RKO (cell line): ENCODE measurements at places on chromosomes 2 and 18.

DNA sequence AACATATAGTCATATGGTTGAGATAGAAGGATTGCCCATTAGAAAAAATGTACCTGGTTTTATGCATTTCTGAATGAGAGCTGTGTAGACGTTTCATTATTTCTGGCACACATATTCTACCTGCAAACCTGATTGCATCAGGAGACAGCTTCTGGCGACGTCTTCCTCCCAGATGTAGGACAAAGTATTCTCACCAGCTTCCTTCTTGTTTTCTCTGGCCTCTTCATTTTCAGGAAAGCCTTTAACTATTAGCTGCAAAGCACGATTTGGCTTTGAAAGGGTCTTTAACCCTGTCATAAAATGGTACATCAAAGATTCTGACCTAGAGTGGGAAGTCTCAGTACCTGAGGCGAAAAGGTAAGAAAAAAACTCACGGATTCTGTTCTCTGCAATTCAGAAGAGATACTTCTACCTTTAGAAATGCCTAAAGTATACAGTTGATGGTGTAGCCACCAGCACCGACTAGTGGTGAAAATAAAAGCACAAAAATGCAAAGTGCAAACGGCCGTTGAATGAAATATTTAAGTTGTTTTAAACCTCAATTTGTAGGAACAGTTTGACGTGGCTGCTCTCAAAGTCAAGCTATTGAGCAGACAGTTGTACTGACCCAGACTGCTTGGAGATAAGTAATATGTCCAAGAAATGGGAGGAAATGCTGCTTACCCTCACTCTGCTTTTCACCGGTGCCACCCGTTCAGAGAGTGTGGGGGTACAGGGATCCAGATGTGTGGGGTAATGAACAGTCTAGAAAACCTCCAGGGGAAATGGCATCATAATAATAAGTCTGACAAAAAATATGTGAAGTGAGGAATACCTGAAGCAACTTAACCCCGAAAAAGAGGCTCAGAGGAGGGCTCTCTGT, 20.2 kb downstream of the IL18RAP start:
- peak; percentile 37 for DNase-seq

GRCh38 chr18:31225668-31226067, 63.0 kb upstream of the DSC1 start:
- DNase-seq, result no peak

DNA sequence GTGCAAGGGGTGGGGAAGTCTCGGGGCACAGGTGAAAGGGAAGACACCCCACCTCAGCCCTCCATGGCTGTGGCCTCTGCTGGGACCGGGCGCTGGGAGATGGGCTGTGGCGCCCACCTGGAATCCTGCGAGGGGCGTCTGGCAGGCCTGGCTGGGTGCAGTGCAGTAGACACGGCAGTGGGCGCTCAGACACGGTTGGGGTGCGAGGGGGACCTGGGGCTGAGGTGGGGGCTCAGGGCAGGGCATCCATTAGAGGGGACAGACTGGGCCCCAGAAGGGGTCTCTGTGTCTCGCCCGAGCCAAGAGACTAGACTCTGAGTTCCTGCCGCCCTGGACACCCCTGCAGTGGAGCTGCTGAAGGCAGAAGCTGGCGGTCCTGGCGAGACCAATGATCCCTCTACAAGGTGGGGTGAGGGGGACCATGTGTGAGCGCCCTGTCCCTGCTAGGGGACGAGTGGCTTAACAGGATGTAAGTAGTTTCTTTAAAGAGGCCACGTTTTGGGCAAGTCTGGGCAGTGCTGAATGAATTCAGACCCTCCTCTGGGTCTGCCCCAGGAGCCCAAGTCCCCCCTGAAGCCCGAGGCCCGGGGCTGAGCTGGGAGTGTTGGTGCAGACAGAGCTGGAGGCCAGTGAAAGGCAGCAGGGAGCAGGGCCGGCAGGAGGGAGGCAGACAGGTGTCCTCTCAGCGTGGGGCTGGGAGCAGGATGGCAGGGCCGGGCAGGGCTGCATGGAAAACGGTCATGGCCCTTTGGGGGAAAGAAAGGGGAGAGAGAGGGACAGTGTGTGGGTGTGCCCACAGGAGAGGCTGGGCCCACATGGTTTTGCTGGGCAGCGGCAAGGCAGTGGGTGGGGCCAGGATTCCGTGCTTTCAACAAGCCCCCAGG, 57.2 kb downstream of the HS6ST1 start:
- no peak for DNase-seq

DNA sequence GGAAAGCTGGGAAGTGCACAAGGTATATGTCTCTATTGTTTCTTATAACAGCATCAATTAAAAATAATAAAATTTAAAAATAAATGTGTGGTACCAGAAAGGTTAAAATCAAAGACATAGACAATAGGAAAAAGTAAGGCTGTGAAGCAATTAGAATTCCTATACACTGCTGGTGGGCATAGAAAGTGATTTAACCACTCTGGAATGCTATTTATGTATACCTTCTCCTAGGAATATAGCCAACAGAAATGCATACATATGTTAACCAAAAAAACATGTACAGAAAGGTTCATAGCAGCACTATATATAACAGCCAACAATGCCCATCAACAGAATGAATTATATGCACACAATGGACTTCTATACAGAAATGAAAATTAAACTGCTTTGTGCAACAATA, 43.0 kb downstream of the WDSUB1 start:
- DNase-seq, result no peak

- DNase-seq, result no peak
These were observed at the start of gene UPP2 for GRCh38 chr2:158101384-158101926. Gene UPP2 (plus strand): TSS chr2:158101876. CDS start chr2:158102064, 188 bp downstream.
